ENCODE measurements at places on chromosomes 1 and 21.

DNA sequence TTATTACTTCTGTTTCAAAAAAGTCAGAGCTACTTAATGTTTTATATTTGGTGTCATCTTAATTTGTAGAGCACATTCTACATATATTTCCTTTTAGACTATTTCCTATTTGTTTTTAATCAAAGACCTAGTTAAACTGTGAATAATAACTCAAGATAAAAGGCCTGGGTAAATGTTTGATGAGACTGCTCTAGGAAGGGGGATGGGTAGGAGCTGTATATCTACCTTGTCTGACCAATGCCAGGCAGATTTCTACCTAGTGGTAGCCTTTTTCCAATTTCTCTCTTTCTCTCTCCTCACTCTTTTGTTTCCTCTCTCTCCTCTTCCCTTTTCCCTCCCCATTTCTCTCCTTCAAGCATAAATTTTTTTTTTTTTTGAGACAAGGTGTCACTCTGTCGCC, 31.9 kb upstream of the IVNS1ABP start:
- no peak for DNase-seq

DNA sequence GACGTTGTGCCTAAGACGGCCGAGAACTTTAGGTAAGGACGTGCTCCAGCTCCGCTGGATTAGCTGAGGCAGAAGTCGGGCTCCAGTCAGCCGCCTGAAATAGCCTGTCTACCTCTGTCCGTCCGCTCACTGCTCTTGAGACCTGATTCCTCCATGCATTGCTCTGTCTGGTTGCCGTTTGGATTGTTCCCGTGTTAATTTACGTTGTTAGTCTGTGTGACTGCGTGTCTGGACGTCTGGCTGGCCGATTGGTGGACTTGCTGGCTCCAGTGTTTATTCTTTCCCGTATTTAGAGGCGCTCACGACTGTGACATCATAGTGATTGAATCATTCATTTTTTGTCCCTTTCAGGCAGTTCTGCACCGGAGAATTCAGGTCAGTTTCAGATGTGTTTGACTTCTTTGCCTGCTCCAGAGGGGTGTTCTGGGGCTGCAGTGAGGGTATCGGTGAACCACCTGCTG, 684 bp downstream of the PPIH start:
- DNase-seq, result no peak

- no peak for DNase-seq
Measured at GRCh38 chr1:196059210-196059609, 549.0 kb downstream of the KCNT2 start.

- DNase-seq, result no peak
Measured at GRCh38 chr1:118184739-118185083, 317 bp downstream of the SPAG17 start.

- DNase-seq, result no peak
Measured at GRCh38 chr1:17958704-17959103, 148.9 kb upstream of the IGSF21 start.

GRCh38 chr1:154849645-154850131, 20.4 kb downstream of the KCNN3 start:
- no peak for DNase-seq

GRCh38 chr1:224541901-224542630, 74.1 kb upstream of the CNIH3 start:
- DNase-seq, result no peak

GRCh38 chr1:196407358-196408051, 200.7 kb downstream of the KCNT2 start:
- no peak for DNase-seq

- no peak for DNase-seq
Measured at GRCh38 chr1:234528074-234528865, 49.3 kb upstream of the TARBP1 start.

- DNase-seq, result no peak
Measured at GRCh38 chr1:5598824-5599395, 393.3 kb downstream of the NPHP4 start.

- no peak for DNase-seq
Measured at GRCh38 chr21:36718951-36719501, 20.1 kb downstream of the SIM2 start.

DNA sequence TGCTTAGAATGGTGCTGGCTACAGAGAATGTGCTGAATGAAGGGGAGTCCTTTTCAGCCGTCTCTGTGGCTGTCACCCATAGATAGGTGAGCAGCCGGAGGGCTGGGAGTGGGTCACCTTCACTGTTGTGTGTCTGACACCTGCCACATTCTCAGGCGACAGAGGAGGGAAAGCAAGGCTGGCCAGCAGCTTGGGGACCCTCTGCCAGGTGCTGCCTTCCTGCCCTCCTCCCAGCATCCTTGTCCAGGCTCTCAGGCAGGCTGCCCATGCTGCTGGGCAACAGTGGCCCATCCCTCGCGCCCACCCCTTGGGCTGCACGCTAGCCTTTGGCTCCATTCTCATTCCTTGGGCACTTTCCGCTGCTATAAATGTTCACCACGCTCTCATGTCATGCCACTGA, 22.1 kb downstream of the CYB5RL start:
- no peak for DNase-seq

DNA sequence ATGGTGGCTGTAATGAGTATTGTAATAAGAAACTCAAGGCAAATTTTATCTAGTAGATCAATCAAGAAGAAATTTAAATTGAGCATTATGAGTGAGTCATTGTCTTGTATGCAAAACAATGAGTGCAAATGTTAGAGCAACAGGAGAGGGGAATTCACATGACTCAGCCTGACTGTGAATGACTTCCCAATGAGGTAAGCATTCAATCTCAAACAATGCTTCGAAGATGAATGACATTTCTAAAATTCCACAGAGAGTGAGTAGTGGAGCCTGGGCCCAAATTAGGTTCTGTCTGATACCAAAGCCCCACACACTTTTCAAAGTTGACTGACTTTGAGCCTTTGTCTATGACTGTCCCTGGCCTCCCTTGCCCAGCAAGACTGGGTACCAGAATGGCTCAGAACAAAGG, 738.0 kb downstream of the PTPRU start:
- no peak for DNase-seq

DNA sequence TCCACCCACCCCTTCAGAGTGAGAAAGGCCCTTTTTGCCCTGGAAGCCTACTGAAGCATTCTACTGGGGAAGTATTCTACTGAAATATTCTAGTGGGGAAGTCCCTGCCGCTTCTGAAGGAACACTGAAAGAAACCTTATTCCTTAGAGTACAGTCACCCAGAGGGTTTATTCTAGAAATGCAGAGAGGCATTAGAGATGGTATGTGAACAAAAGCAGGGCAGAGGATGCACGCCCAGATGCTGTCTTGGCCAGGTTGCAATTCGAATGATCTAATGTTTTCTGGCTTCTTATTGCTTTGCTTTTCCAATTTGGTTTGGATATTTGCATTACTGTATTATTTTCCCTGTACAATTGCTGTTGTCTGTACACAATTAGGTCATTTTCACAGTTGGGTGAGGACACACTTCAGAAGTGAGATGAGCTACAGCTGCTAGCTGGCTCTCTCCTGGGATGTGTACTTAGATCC, 37.1 kb downstream of the CCN1 start:
- no peak for DNase-seq

- no peak for DNase-seq
Measured at GRCh38 chr1:86557739-86558138, 10.9 kb downstream of the CLCA4 start.

DNA sequence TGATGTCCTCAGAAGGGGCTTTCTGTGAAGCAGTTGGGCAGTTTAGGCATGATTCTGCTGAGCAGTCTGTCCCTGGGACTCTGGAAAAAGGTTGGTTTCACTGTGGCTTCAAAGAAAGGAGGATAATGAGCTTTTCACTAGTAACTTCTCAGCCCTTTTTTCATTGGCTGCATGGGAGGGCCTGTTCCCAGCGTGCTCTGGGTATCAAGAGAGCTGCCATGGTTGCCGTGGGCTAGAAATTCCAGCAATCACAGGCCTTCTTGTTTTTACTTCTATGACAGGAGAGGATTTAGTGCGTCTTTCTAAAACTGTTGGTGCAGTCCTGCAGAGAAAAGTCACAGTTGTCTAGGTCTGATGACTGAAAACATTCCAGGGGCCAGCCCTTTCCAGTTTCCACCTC, 7.2 kb downstream of the SZRD1 start:
- no peak for DNase-seq

DNA sequence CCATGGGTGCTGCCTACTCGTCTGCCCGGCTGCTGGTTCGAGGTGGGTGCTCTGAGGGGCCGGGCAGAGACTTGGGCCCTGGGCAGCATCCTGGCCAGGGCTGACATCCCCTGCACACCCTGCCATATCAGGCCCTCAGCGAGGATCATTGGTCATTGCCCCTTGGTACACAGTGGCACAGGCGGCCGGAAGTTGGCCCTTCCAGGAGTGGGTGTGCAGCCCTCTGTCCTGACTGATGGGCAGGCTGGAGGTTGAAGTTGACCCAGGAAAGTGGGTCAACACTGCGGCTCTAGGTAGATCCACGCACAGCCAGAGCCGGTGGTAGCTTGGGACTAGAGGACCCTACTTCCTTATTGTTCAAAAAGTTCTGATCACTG, 72.9 kb downstream of the TRIM11 start:
- no peak for DNase-seq

- DNase-seq, result no peak
Measured at GRCh38 chr1:186559601-186560116, 98.7 kb upstream of the PDC start.

- DNase-seq, result no peak
Measured at GRCh38 chr1:150473659-150474058, 13.6 kb upstream of the TARS2 start.

DNA sequence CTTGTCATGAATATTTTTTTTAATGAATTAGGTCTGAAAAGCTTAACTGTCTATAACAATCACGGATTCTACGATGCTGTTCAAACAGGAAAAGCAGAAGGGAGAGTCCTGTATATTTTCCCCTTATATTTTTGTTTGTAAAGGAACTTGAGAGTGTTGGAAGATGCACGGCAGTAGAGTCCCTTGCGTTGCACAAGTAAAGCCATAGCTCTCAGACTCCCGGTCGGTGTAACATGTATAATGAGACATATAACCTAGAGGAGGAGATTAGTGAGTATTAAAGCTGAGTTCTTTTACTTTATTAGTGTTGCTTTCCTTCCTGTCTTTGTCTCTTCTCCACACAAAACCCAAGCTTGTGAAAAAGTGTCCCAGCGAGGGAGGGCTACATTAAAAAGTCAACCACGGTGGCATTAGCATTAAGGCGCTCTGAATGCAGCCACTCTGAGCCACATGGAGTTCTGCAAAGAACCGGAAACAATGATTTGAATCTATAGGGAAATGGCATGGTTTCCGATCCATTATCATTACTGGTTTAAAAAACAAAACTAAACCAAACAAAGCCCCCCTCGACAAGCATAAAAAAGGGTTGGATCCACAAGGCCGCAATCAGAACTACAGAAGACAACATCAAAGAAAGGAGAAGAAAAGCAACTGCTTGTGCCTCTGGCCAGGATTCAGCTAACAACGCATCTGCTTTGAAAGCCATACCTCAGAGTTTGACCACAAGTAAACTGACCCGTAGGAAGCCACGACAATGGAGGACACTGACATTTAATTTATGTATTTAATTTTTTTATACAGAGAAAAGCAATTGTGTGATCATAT, 356.8 kb downstream of the LMO4 start:
- no peak for DNase-seq

DNA sequence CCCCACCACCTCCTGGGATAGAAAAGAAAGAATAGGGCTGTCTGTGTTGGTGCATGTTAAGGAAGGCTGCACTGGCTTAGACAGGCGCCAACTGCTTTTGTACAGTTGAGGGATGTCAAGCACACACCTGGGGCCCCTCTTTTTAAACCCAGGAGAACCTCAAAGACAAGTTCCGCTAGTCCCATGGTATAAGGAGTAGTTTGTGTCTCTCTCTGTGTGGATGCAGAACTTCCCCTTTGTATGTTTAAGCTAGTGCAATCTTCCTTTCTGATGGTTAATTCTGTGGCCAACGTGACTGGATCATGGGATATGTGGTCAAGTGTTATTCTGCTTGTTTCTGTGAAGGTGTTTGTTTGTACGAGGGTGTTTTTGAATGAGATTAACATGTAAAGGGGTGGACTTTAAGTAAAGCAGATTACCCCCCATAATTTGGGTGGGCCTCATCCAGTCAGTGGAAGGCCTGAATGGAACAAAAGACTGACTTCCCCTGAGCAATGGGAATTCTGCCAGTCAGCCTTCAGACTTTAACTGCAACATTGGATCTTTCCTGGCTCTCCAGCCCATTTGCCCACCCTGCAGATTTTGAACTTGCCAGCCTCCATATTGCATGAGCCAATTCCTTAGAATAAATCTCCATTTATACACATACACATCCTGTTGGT, 9.5 kb upstream of the DUSP10 start:
- DNase-seq, result no peak

GRCh38 chr1:66438501-66438900, 95.5 kb upstream of the SGIP1 start:
- no peak for DNase-seq

DNA sequence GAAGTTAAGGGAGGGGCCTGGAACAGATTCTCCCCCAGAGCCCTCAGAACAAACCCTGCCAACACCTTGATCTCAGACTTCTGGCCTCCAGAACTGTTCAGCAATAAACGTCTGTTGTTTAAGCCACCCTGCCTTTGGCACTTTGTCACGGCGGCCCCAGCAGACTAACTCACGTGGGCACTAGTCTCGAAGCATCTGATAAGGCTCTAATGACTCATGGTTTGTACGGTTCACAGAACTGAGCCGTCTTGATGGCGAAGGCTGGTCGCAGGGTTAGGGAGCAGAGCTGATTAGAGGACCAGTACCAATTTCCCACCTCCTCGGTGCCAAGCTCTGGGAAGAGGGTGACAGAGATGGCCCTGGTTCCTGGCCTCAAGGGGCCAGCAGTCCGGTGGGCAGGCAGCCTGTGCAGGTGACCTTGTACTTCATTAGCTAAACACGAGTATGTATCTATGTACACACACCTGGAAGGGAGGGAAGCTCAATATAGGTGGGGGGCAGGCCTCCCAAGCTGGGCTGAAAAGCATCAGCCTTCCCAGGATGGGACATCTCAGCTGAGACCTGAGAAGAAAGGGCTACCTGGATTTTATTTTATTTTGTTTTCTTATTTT, 112.8 kb downstream of the MRPS6 start:
- no peak for DNase-seq

DNA sequence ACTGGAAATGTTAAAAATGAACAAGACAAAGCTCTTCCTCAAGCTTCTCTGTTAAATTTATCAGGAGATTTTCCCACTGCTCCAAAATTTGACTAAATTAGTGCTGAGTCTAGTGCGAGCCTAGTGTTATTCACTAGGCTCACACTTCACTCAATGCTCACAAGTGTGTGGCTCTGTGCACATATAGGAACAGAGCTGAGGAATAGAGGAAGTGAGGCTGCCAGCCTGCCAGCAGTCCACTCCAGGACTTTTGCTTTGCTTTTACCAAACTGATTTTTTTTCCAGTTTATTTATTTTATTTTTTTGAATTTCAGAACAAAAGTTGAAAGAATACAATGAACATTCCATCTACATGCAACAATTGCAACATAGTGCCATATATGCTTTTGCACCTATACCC, 87.2 kb downstream of the VAV3 start:
- no peak for DNase-seq

- DNase-seq, result no peak
Measured at GRCh38 chr21:15422783-15423182, 307.0 kb upstream of the USP25 start.
